CD4-positive, CD25-positive, alpha-beta regulatory T cell (primary cell): ENCODE measurements at places on chromosomes 3 and 15.

DNA sequence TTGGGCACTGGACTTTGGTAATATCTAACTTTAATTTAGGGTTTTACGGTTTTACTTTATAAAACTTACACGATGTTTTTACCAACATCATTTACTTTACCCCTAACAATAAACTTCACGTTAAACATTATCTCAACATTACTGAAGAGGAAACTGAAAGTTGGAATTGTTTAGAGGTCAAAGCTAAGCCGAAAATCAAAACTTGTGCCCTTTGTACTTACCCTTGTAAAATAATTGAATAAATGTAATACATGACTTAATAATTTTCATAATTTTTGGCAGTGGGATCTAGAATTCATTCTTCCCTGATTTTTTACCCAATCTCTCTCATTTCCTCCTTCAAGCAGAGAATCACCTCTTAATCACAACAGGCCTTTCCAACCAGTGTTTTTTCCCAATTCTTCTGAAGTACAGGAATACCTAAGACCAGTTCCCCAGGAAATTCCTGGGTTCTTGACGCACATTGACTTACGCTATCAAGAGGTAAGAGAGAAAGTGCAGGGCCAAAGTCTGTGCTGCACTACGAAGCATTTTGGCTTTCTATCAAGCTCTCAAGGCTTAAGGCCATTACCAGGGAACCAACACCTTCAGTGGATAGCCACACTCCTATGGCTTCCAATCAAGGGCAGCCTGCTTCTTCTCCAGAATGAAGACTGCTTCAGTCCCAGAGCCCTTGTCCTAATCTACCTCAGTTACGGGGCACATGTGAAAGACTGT lies 11.9 kb upstream of the SEMA6D start:
- DNase-seq = no peak

DNA sequence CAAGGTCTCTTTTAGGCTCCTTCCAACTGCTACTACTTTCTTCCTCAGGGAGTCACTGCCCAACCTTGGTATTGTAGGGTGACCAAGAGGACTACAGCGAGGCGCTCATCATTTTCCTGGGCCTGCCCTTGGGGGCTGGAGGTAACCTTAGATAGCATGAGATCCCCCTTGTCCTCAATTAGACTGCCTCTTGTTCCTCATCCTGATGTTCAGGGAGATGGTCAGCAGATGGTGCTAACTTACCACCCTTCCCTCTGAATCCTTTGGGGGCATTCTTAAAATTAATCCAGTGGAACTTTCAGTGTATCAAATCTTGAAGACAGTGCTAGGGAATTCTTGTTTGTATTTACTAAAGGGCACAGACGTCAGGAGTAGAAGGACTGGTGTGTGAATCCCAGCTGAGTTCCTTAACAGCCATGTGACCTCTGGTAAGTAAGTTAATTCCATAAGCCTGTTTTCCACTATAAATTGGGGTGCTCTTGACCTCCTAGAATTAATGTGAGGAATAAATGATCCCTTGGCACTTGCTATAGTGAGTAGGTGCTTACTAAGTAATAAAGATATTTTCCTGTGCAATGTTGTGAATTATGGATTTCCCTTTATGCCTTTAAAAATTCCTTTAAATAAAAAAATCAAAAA lies 4.1 kb upstream of the CLPX start:
- DNase-seq = no peak

GRCh38 chr3:36700537-36701248 lies 63.7 kb downstream of the DCLK3 start:
- DNase-seq = peak; percentile 43

DNA sequence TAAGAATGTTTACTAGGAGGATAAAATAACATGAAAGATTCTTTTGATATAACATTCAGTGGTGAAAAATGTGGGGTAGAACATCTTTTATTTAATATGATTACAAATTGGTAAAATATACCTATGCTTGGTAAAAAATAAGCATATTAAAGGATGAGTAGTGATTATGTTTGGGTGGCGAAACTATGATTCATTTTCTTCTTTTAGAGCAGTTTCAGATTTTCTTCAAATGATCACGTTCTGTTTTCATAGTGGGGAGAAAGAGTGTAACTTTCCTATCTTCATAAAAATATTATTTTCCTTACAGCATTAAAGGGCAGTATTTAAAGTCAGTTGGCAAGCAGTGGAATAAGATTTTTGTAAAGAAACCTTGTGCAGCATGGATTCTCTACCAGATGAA lies 15.5 kb downstream of the DZIP3 start:
- DNase-seq = no peak

DNA sequence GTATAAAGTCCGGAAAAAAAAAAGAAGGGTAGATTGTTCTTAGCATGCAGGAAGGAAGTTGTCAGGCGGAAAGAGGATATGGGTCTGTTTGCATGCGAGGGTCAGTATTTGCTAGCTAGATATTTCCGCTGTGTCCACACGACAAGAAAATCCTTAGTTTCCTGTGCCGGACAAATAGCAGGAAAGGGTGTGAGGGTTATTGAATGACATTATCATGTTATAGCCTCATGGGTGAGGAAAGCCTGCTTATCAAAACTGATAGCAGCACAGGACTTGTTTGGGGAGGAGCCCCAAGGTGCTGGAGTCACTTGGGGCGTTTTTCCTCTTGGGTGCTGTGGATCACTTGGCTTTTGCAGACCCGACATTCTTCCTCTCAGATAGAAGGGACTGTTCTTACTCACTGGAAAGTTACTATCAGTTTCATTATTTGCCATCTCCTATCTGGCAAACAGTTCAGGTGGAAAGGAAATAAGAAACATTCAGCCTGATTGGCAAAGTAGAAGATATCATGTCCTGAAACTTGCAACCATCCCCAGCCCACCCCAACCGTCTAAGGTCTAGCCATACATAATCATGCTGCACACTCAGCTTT lies 127.2 kb upstream of the DPH6 start:
- no peak for DNase-seq

- peak; percentile 6 for DNase-seq
These were observed 483 bp downstream of the MEX3B start for GRCh38 chr15:82045179-82045891.

- no peak for DNase-seq
These were observed 152.4 kb downstream of the PGPEP1L start for GRCh38 chr15:98855067-98855814.

GRCh38 chr3:30467596-30468238 lies 138.7 kb upstream of the TGFBR2 start:
- DNase-seq = no peak

- DNase-seq = no peak
These were observed 603.4 kb upstream of the CCDC54 start for GRCh38 chr3:106773795-106774194.

- DNase-seq = no peak
These were observed 227.8 kb downstream of the UBE2E2 start for GRCh38 chr3:23430781-23431398.

DNA sequence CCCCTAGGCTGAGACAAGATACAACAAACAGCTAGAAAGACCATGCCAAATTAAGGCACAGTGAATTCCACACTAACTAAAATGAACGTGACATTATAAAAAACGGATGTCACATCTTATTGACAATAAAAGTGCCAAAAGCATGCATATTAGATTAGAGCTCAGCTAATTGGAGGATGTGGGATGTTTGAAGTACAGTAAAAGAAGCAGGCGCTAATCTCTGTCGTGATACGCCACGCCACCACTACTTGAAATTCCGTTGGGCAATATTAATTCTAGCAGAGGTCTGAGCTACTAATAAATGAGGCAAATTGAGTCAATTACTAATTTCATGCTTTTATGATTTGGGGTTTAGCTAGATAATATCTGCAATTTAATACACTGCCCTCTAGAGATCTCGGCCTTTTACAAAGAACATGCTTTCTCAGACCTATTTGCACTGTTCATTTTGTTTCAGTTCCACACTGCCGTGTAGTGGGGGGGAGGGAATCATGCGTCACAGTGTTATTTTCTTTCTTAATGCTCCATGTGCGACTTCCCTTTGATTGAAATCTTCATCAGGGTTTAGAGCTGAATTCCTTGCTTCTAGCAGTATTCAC lies 52.9 kb upstream of the ROBO2 start:
- no peak for DNase-seq

GRCh38 chr3:57998366-57999283 lies 9.6 kb upstream of the FLNB start:
- DNase-seq = peak; percentile 53

DNA sequence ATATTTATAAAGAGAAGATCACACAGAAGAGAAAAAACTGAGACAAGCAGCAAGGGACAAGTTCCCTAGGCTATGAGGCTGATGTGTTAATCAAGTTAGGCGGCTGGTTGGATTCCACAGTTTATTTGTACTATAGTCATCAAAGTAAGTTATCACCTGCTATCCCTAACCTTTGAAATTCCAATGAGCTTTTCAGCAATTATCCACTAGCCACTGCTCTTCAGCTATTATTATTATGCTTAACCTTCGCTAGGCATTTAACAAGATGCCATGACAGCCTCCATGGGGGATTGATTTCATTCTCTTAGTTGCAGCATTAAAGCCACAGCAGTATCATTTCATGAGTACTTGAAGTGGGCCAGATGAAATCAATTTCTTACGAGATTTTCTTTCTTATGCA lies 699.5 kb upstream of the NAALADL2 start:
- DNase-seq = no peak

DNA sequence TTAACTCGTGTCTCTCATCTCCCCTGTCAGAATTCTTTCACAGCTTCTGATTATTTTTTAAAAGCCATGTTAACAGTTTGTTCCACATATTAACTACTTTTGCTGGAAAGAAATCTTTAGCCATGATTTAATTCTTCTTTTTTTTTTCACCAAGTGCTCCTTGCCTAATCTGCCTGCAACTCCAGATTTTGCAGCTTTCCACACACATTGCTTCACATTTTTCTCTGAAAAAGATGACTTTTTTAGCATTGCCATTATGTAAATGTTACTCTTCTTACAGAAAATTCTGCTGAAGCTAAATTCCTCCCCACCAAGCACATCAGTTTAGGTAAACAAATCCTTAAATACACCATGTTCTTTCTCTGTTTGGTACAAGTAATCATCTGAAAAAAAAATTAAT lies 23.4 kb upstream of the PPARG start:
- no peak for DNase-seq

- no peak for DNase-seq
These were observed 9.5 kb upstream of the APBA2 start for GRCh38 chr15:28876131-28876844.

DNA sequence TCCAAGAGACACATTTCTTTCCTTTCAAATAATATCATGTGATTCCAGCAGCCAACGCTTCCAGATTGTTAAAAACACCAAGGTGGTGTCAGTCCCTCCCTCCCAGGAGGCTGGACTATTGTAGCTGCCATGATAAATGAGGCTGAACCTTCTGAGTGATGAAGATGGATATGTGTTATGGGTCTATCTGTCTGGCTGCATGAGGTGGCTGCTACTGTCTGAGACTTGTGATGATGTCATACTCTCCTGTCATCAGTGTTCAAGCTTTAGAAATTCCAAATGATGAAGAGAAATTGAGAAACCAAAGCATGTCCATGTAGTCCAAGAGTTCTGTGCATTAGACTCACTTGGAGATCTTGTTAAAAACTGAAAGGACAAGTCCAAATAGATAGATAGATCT lies 683.0 kb downstream of the NTRK3 start:
- no peak for DNase-seq

DNA sequence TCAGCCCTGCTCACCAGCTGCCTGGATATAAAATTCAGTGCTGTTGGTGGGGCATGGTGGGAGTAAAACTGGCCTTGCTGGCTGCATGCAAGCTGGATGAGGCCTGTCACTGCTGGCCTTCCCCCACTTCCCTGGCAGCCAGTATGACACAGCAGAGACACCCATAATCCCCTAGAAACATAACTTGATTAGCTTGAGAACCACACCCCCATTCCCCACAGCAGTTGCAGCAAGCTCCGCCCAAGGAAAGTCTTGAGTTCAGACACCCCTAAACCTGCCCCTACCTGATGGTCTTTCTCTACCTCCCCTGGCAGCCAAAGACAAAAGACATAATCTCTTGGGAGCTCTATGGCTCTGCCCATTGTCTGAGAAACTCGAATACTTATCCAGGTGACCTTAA lies 405.1 kb upstream of the NECTIN3 start:
- DNase-seq = no peak

GRCh38 chr15:42730135-42730534 lies 6.8 kb downstream of the CDAN1 start:
- DNase-seq = no peak

GRCh38 chr3:188060840-188061544 lies 93.0 kb upstream of the LPP start:
- DNase-seq = peak; percentile 49

DNA sequence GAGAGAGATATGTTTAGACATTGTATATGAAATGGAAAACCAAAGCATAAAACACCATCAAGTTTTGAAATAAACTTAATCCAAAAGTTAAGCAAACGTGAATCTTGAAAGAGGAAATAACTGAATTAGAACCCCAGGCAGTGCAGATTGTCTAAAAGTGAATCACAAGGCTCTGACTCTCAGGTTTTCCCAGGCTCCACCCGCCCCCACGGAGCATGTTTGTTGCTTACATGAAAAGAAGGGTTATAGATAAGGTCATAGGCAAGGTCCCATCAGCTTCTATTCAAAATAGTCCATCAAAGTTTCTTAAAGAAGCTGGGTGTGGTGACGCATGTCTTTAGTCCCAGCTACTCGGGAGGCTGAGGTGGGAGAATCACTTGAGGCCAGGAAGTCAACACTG lies 29.0 kb upstream of the SLMAP start:
- no peak for DNase-seq

- DNase-seq = peak; percentile 46
These were observed 6.1 kb downstream of the BCL6 start for GRCh38 chr3:187739094-187739560.

GRCh38 chr15:28043691-28044091 lies 55.4 kb downstream of the OCA2 start:
- no peak for DNase-seq

- DNase-seq = no peak
These were observed 70.5 kb upstream of the SLC4A7 start for GRCh38 chr3:27554706-27555105.

- DNase-seq = no peak
These were observed 230.3 kb downstream of the SCAPER start for GRCh38 chr15:76674883-76675282.

DNA sequence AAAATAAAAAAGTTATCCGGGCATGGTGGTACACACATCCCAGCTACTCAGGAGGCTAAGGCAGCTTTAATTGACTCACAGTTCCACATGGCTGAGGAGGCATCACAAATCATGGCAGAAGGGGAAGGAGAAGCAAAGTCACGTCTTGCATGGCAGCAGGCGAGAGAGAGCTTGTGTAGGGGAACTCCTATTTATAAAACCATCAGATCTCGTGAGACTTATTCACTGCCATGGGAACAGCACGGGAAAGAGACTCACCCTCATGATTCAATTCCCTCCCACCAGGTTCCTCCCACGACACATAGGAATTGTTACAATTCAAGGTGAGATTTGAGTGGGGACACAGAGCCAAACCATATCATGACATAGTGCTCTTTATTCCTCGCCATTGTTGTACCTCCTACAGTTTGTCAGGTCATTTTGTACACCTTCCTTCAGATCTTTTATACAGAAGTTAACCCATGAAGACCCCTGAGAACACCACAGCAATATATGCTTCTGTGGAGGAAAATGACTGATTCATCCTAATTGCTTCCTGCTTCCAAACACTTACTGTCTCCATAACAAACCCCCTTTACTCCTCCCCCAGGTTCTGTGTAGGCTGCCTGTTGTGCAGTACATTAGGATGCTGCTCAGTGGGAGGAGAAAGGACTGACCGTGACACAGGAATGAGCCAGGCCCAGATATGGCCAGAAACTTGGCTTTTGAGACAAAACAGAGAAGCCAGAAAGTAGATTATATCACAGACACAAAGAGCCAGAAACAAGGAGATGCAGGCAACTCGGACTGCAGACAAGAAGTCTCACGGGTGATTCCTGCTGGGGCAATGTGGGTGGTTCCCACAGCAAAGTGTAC lies 67.9 kb upstream of the HEG1 start:
- no peak for DNase-seq

GRCh38 chr15:73303636-73304035 lies 65.1 kb downstream of the HCN4 start:
- no peak for DNase-seq
